Pulmonary artery endothelial cell (primary cell): ENCODE measurements at places on chromosomes 1 and 21. TPM values are rescaled to one million over a fixed set of nuclear protein-coding genes. Genes with fewer than 3 reads are reported as not detected.

The EVA1B gene
- total RNA-seq: 108 and 133 TPM in 2 replicates

GRCh38 chr1:205760606-205761005 is 10.6 kb upstream of the NUCKS1 start:
- DNase-seq: no peak

GRCh38 chr1:206930210-206930798 is 8.6 kb upstream of the FCMR start:
- no peak for DNase-seq

GRCh38 chr1:114695430-114696058 is at the start of gene AMPD1:
Gene AMPD1, minus strand, starts transcription at chr1:114695546. Its CDS starts 75 bp downstream, at chr1:114695471.
- no peak for DNase-seq

GRCh38 chr1:68112835-68113243 is 62.4 kb upstream of the DIRAS3 start:
- DNase-seq: peak; percentile 41

DNA sequence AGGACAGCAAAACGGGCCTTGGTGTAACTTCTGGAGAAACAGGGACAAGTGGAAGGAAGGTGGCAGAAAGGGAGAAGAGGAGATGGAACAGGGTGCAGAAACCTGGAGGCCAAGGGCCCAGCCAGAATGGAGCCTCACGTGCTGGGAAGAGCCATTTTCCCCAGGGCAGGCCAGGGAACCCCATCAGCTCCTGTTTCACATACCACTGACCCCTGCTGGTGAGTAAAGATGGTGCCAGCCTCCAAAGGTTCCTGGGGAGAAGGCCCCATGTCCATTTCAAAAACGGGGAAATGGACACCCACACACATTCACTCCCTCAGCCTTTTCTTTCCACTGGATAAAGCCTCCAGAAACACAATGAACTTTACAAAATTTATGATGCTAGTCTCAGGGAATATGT is 57.6 kb upstream of the JUN start:
- DNase-seq: no peak

DNA sequence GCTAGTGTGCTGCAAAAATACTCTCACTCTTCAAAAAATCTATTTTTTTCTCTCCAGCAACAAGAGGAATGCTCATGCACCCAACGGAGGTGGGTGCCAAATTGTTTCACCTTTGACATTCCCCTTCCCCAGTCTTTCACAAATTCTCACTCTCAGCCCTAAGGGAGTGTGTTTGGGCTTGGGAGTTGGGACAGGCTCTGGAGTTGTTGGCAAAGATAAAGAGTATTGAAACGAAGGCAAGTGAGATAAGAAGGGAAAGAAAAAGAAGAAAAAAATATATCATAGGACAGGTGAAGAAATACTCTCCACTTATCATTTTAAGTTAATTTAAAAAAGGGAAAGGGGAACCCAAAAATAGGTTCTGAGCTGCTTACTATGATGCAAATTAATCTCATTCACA is 82.6 kb downstream of the UCHL5 start:
- DNase-seq: no peak

GRCh38 chr1:37793773-37794371 is at the start of gene MANEAL:
Gene MANEAL, plus strand, starts transcription at chr1:37793847. Its CDS starts 336 bp downstream, at chr1:37794183.
- DNase-seq: no peak

GRCh38 chr1:246787781-246788513 is 63.7 kb downstream of the SCCPDH start:
- no peak for DNase-seq

- DNase-seq: no peak
These were observed 189.0 kb downstream of the URB2 start for GRCh38 chr1:229815076-229815475.
